H7 (cell line): ENCODE measurements at places on chromosomes 11 and 22.
A peak's percentile ranks its signal among the peaks of the same experiment; 100 is the strongest.

- no peak for DNase-seq
Measured at GRCh38 chr11:113261709-113262475, 52.5 kb upstream of the TTC12 start.

- DNase-seq, result no peak
Measured at GRCh38 chr11:126433989-126434949, 78.8 kb downstream of the ST3GAL4 start.

GRCh38 chr11:44463751-44464150 lies 101.7 kb upstream of the CD82 start:
- no peak for DNase-seq

GRCh38 chr11:121894581-121894980 lies 221.4 kb downstream of the BLID start:
- DNase-seq, result no peak

DNA sequence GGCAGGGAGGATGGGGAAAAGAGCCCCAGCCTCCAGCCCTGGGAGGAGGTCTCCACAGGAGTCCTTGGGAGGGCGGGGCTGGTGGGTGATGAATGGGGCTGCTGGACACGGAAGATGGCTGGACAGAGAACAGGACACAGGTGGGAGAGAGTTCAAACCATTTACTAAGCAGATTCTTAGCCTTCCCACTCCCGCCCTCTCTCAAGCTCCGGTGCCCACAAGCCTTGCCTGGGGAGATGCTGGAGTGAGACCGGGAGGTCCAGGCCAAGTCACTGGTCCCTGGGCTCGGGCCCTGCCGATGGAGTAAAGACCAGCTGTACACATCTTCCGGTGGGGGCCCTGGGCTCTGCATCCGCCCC lies 1.4 kb downstream of the CLDN5 start:
- no peak for DNase-seq

- no peak for DNase-seq
Measured at GRCh38 chr11:62726156-62726914, 922 bp downstream of the HNRNPUL2 start.

DNA sequence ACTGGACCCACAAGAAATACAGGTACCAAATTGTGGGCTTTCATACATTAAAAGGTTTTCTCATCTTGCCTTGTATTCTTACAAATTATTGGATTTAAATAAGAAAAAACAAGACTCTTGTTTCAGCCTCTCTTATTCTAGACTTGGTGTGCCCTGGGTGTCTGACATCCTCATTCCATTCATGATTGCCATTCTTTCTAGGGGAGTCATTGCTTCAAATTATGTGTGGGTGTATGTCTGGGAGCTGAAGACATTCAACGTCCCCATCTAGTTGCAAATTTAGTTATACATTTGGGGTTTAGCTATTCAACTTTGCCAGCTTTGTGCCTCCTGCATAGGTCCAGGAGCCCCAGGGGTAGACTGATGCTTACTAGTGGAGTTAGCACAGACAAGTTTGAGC lies 18.1 kb downstream of the MAML2 start:
- no peak for DNase-seq

DNA sequence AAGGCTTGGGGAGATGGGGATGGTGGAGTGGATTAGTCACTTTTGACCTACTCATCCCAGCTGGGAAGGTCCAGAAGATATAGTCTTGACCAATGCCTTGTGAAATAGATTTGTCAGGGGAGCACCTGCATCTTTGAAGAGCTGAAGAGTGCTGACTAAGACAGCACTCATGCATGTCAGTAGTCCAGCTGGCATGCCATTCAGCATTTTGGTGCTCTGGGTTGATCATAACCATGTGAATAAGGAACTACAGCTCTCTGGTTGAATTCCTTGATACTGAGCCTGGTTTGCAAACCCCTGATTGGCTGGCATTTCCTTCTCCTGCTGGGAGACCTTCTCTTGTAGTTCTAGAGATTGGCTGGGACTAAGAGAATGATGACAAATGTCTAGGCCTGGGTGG lies 106.8 kb upstream of the ALX4 start:
- DNase-seq, result no peak

- peak; percentile 54 for DNase-seq
Measured at GRCh38 chr11:42407341-42407740, 904.5 kb upstream of the API5 start.

- DNase-seq, result no peak
Measured at GRCh38 chr11:65997286-65997685, 4.7 kb downstream of the EIF1AD start.
